RWPE1 (cell line): ENCODE measurements at places on chromosomes 5 and 9.

GRCh38 chr5:143448518-143448917 lies 45.0 kb upstream of the NR3C1 start:
- no peak for DNase-seq

- no peak for DNase-seq
Measured at GRCh38 chr5:97842687-97843086, 659.6 kb upstream of the RIOK2 start.

DNA sequence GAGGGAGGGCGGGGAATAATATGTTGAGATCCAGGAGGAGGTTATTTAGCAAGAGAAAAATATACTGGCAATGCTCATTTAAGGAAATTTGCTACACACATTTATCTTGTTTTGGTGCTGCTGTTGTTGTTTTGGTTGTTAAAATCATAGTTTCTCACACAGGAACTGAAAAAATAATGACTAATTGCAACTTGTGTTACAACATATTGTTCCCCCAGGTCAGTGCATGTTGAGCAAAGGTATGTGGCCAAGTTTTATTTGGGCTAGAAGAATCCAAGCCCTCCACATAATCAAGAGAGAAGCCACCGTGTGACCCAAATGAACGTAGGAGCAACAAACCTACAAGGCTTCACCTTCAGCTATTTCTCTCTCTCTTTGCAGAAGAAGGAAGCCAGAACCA lies 220.3 kb upstream of the DAPK1 start:
- no peak for DNase-seq

DNA sequence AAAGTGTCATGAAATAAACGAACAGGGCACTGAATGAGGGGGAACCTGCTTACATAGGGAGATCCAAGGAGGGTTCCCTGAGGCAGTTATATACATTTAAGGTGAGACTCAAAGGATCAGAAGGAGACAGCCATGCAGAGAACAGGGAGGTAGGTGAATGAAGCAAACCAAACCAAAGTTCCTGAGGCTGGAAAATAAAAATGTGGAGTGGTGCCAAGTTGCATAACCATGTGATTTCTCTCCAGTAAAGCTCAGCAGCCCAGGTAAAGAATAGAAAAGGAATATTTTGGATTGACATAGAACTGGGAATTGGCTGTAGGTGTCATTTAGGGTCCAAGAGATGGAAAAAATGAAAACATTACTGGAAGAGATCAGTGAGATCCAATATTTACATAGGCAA lies 110.7 kb downstream of the CAAP1 start:
- no peak for DNase-seq

GRCh38 chr9:131609099-131609830 lies 63.9 kb downstream of the PRRT1B start:
- peak; percentile 82 for DNase-seq

- DNase-seq = no peak
Measured at GRCh38 chr5:158553195-158553961, 546.3 kb downstream of the EBF1 start.

GRCh38 chr5:107966201-107966600 lies 295.5 kb upstream of the EFNA5 start:
- DNase-seq = no peak

GRCh38 chr5:116137544-116138378 lies 52.9 kb downstream of the COMMD10 start:
- DNase-seq = peak; percentile 33

DNA sequence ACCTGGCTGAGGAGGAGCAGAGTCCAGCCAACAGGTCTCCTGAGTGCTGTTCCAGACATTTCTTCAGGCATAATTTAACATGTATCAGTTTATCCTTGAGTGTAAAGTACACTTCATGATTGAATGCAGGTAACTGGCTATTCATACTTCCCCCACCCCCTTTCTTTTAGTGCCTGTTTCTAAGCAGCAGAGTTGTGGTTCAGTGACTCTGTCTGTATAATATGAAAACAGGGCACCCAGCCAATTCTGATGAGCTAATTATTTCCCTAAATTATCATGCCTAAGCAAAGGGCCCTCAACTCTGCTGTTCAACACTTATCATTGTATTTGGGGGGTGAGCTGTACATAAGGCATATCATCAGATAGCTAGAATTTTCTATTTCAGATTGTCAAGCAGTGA lies 51.9 kb upstream of the ZSWIM6 start:
- peak; percentile 88 for DNase-seq

DNA sequence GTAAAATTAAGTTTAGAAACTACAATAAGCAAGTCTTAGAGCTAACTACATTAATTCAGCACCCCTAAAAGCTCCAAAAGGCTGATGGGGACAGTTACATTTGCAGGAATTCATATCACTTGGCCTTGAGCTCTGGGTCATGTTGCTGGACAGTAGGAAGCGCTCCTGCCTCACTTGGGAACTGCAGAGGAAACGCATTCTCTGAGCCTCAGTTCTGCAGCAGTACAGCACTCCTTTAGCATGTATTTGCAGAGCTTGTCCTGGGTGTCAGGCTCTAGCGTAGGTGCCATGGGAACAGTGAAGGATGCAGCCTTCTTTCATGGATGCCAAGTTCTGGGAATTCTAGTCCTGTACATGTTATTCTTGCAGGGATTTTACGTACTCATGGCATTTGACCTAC lies 710.4 kb downstream of the IRX1 start:
- no peak for DNase-seq

DNA sequence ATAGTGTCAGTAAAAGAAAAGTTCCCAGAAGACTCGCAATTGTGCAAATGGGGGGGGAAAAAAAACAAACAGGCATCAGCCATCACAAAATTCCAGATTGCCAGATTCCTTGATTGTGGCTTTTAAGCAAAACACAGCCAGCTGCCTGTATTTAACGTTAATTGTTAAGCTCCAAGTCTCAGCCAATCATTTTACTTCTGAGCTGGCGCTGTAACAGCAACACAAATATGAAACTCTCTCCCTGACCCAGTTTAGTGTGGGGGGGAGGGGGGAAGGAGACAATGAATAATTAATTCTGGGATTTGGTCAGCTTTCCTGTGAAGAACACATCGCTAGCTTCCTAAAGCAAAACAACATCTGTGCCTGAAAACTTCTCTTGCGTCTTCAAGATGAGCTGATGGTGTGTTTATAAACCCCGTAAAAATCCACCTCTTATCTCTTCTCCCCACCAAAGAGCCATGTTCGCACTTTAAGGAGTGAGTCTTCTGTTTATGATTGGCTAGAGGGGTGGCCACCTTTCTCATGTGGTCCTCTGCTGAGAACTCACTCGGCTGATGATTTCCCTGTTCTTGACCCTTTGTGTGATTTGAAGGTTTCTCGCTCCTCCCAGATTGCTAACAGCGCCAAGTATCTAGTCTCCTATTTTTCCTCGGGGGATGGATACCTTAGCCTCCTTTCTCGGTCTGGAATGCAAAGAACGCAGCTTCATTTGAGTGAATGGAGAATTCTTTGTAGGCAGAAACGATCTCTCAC lies 160.2 kb upstream of the DAPK1 start:
- no peak for DNase-seq

- DNase-seq = no peak
Measured at GRCh38 chr5:83375049-83375745, 96.3 kb upstream of the VCAN start.

DNA sequence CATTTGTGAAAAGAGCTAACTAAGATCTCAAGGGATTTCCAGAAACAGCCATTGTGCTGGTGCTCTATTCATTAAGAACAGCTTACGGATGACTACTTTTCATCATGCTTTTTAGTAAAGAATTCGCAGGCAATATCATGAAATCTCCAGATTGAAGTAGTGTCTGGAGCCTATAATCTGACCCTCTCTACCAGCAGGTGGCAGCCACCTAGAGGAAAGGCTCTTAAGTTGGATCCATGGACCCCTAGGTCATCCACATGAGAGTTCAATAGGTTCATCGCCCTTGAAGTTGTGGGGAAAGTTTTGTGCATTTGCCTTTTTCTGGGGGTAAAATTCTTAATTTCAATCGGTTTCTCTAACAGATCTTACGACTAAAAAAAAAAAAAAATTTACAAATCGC lies 82.3 kb downstream of the SLC1A3 start:
- peak; percentile 18 for DNase-seq

DNA sequence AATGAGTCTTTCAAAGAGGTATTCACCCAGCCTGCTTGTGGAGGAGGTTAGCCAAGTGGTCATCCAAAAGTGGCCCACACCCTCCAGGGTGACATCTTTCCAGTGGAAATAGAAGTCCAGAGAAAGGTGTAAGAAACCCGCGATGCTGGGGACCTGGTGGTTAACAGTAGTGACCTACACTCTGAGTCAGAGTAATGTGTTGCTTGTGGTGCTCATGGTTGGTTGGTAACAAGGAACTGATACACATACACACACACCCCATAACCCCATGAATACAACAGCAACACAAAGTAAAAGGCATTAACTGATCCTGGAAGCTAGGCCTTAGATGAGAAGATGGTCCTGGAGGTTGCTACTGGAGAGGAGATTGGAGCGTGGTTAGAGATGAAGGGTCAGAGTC lies 26.9 kb downstream of the MRPS30 start:
- DNase-seq = no peak

DNA sequence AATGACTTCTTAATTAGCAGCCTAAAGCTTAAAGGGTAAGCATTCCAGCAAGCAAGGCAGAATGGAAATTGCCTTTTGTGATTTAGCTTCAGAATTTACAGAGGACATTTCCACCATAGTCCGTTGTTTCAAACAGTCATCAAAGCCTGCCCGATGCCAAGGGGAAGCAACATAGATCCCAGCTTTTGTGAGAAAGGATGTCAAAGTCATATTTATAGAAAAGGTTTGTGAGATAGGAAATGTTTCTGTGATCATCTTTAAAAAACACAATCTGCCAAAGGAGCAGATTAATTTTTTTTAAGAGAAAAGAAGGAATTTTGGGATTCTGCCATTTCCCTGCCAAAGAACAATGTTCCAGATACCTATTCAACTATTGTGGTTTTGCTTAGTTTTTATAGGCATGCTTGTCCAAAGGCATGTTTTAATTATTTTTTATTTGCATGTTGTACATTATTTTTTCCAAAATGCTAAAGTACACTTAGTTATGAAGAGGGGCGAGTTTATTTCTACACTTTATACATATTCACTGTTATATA lies 346.9 kb downstream of the ZNF608 start:
- no peak for DNase-seq

DNA sequence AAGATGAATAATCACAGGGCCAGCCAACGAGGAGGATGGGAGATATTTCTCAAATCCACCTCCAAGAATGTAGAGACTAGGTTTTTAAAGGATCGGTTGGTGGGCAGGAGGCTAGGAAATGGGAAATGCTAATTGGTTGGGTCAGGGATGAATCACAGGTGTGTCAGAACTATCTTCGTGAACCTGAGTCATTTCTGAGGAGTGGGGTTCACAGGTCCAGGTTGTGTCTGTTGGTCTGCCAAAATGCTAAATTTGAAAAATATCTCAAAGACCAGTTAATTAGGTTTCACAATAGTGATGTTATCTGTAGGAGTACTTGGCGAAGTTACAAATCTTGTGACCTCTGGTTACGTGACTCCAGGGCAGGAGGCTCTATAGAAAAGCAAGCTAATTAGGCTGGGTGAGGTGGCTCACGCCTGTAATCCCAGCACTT lies 2.6 kb upstream of the PLAA start:
- DNase-seq = peak; percentile 35

DNA sequence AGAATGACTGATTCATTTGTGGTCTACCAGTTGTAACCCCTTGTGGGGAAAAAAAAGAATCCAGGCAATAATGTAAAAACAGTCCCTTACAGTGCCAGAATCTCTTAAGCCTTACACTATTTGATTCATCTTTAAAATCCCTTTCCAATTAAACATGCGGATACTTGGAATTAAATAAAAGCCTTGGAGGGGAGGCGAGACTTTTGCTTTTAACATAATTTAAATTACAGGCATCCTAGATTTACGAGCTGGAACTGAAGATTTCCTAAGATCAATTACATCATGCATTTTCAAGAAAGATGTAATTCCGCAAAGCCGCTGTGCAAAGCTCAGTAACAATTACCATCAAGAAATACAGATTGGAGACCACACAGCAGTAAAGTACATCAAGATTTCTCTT lies 370.2 kb downstream of the MTRR start:
- no peak for DNase-seq

DNA sequence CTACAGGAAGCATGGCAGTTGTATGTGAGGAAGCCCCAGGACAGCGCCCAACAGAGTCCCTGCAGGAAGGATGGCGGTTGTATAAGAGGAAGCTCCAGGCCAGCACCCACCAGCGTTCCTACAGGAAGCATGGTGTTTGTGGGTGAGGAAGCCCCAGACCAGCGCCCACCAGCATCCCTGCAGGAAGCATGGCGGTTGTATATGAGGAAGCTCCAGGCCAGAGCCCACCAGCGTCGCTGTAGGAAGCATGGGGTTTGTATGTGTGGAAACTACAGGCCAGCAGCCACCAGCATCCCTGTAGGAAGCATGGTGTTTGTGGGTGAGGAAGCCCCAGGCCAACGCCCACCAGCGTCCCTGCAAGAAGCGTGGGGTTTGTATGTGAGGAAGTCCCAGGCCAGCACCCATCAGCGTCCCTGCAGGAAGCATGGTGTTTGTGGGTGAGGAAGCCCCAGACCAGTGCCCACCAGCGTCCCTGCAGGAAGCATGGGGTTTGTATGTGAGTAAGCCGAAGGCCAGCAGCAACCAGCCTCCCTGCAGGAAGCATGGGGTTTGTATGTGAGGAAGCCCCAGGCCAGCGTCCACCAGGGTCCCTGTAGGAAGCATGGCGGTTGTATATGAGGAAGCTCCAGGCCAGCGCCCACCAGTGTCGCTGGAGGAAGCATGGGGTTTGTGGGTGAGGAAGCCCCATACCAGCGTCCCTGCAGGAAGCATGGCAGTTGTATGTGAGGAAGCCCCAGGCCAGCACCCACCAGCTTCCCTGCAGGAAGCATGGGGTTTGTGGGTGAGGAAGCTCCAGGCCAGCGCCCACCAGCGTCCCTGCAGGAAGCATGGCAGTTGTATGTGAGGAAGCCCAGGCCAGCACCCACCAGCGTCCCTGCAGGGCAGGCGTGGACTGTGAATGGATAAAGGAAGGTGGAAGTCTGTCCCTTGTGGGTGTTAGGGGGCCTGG lies 79.0 kb downstream of the DAP start:
- no peak for DNase-seq

DNA sequence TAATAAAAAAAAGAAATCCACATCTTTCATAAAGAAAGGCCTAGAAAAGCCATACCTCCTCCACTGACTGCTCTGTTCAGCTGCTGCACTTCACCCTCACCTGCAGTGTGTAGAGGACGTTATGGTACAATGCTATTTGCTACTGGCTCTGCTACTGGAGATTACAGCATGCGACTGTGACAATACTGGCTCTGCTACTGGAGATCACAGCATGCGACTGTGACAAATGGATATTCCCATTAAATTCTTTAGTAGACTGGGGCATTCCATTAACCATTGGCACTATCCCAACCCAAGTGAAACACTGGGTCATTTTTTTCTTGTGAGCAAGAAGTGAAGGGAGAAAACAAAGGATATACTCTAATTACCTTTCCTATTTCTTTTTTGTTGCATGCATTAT lies 1063.5 kb upstream of the DMAC1 start:
- no peak for DNase-seq

DNA sequence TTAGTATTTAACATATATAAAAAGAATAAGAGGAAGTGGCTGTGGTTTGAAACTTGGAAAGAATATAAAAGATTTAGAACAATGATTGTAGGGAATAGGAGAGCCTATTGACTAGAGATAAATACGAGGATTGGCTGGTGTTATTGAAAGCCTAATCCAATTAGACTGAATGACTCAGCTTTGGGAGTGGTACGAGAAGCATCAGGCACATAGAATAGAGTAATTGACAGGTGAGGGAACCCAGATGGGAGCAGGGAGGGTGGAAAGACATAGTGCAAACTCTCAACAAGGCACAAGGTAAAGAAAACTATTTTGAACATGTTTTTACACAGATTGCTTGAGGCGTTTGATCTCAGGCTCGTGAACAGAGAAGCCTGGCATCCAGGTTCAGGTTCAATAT lies 338.9 kb upstream of the KLF9 start:
- no peak for DNase-seq

- no peak for DNase-seq
Measured at GRCh38 chr5:8827696-8828095, 718.2 kb downstream of the SEMA5A start.
